HS-27A (cell line): ENCODE measurements at places on chromosomes 5 and 9.

- DNase-seq: no peak
Measured at GRCh38 chr9:70586476-70586875, 172.0 kb upstream of the KLF9 start.

- no peak for DNase-seq
Measured at GRCh38 chr5:118777189-118777736, 211.1 kb downstream of the DTWD2 start.

- DNase-seq: peak; percentile 59
Measured at GRCh38 chr9:95197692-95198271, 119.7 kb downstream of the FANCC start.

- DNase-seq: no peak
Measured at GRCh38 chr5:171484460-171484899, 65.0 kb downstream of the FGF18 start.

DNA sequence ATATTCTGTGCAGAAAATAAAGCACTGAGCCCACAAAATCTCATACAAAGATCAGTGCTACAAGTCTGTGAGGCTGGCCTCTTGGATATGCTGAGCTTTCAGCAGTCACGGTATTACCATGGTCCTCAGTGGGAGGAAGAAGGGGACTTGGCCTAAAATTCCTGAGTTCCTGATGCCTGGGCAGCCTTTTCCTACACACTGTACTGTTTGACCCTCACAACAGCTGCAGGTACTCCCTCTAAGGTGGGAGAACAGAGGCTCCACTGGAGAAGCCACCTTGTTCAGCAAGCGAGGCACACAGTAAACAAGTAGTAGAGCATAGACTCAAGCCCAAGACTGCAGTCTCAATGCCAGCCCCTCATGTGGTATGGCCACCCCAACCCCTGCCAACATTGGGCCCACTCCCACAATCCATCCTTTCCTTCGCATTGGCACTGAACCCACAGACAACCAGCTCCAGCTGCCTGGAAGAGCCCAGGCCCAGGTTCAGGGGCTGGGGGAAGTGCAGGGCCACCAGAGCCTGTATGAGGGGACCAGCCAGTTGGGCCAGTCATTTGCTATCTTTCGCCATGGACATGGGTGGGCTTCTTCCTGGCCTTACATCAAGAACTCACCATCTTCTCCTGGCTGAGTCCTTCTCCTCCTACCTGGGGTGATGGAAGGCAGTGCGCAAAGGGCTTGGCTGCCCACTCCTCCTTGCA, 14.3 kb downstream of the ACSL6 start:
- DNase-seq: no peak

DNA sequence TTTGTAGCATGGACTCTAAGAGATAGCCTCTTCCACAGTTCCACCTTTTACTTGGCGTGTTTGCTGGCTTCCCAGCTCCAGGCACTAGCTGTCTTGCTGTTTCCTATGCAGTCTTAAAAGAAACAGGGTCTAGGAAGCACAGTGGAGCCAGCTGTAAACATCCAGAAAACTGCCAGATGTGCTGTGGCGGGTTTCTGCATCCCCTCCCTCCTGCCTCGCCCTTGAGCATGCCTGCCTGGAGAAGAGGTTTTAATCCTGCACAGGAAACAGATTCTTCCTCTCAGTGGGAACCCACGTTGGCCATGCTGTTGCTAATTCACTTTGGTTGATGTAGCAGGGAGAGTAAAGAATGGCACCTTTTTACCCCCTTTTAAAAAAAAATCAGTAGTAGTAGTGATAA, 121.3 kb downstream of the RPS23 start:
- no peak for DNase-seq

DNA sequence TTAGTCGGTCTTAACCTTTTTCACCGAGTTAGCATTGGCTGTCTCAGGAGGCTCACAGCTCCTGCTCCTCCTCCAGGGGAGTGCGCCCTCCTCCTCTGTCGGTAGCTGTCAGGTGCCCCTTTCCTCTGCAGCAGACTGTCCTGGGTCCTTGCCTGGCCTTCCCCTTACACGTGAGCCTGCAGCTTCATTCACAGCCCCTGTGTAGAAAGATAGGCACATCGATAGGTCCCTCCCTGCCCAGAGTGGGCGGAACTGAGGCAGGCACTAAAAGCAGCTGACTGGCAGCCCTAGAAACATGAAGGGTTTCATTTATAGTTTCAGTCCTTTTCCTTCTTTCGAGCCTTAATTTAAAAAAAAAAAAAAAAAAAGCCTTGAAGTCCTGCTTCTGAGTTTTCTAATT, 17.2 kb downstream of the TENT4A start:
- no peak for DNase-seq

- DNase-seq: no peak
Measured at GRCh38 chr9:133708246-133709014, 29.7 kb downstream of the SARDH start.

GRCh38 chr5:126531543-126532120, 63.4 kb downstream of the ALDH7A1 start:
- DNase-seq: no peak

- no peak for DNase-seq
Measured at GRCh38 chr5:55620009-55620765, 85.4 kb upstream of the PLPP1 start.

DNA sequence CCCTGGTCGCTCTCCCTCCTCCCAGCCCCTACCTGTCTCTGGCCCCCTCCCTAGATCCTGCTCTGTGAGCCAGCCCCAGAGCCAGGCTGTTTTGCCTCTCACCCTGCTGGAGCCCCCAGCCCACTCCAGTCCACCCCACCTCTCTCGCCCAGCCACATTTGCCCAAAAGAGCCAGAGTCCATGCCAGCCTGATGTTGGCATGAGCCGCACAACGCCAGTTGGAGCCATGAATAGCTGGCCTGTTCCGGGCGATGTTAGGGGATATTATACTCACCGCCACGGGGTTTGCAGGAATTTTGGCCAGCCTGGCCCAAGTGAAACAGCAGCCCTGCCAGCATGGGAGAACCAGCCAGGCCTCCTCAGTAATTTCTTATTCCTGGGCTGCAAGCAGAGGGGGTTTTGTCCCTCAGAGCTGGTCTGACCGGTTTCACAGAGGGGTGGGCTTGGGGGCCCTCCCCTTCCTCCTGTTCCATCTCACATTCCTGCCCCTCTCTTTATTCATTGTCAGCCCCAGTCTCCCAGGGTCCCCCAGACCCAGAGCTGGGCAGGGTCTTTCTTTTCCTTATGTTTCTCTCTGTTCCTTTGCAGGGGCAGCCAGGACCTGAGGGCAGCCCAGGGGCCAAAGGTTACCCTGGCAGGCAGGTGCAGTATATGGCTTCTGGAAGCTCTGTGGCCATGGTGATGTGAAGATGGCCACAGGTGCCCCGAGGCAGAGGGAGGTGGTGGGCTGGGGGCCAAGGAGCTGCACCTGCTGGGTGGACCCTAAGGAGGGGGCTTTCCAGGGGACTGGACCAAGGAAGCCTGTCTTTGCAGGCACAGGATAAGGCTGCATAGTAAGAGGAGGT, 50.1 kb downstream of the COL27A1 start:
- no peak for DNase-seq

- no peak for DNase-seq
Measured at GRCh38 chr5:44495280-44495679, 106.1 kb upstream of the FGF10 start.

- no peak for DNase-seq
Measured at GRCh38 chr9:103319979-103320378, 324.8 kb downstream of the CYLC2 start.

DNA sequence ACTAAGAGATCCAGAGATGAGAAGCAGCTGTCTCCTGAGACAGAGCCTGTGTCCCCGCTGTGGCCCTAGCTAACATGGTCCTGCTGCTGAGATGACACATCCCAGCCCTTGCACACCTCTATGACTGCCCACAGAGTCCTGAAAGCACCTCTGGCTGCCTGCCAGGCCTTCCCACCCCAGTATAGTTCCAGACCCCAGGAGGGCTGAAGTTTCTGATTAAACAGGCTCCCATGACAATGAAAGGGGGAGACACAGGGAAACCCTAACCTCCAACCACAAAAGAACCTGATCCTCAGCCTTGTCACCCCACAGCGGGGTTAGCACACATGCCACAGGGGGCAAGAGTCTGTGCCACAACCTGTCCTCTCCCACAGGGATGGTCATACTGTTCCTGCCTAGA, 15.6 kb downstream of the CIZ1 start:
- DNase-seq: no peak

GRCh38 chr9:79633558-79633957, 61.8 kb downstream of the TLE4 start:
- DNase-seq: no peak

GRCh38 chr5:33753704-33754103, 138.1 kb downstream of the ADAMTS12 start:
- DNase-seq: no peak

DNA sequence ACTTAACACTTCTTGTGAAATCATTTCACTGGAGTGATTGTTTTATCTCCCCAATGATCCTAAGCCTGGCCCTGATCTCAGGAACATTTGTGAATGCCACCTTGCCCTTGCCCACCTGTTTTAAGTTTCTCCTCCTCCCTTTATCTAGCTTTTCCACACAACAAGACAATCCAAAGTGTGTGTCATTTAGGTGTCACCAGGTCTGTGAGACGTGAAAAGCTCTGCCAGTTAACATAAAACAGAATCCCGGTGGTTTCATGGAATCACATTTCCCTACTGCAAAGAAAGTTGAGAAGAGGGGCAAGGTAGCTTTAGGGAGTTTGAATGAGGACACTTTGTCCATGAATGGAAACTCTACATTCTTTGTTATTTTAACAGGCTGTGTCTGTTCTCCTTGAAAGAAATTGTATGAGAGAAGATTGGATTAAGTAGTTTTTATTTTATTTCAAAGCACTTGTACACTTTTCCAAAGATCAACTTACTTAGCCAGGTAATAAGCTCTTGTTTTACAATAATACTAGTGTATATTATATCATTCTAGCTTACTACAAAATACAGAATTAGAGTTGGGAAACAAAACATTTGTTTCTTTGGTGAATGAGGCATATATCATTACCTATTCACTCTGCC, 239.0 kb downstream of the ISL1 start:
- no peak for DNase-seq

DNA sequence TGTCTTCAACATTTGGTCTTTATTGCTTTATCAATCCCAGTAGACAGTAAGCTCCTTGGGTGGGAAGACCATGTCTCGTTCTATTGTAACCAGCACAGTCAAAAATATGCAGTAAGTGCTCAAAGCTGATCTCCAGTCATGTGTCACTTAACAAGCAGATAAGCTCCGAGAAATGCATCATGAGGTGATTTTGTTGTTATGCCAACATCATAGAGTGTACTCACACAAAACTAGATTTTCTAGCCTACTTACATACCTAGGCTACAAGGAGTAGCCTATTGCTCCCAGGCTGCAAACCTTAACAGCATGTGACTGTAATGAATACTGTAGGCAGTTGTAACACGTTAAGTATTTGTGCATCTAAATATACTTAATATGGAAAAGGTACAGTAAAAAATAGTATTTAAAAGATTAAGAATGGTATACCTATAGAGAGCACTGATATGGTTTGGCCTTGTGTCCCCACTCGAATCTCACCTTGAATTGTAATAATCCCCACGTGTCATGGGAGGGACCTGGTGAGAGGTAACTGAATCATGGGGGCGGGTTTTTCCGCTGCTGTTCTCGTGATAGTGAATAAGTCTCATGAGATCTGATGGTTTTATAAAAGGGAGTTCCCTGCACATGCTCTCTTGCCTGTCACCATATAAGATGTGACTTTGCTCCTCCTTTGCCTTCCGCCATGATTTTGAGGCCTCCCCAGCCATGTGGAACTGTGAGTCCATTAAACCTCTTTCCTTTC, 39.8 kb upstream of the PCSK5 start:
- no peak for DNase-seq

GRCh38 chr5:173316339-173317020, 11.7 kb downstream of the STC2 start:
- no peak for DNase-seq

DNA sequence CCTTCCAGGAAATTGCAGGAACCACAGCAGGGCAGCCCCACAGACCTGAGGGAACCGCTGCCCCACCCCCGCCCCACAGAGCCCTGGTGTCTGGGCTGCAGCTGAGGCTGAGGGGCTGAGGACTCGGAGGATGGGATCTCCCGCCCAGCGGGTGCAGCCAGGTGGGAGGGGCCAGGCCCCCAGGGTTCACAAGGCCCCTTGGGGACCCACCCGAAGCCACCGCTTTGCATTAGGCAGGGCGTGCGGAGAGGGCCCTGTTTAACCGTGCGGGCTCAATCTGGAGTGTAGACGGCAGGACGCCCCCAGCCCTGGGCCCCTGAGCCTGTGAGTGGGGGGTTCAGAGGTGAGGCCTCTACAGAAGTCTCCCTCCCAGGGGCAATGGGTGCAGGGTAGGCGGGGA, 10.8 kb downstream of the NOTCH1 start:
- DNase-seq: no peak

GRCh38 chr5:38536968-38537367, 19.5 kb downstream of the LIFR start:
- DNase-seq: no peak

GRCh38 chr9:69919461-69920061, 98.9 kb downstream of the CFAP95 start:
- no peak for DNase-seq

- no peak for DNase-seq
Measured at GRCh38 chr9:89657765-89658164, 53.0 kb downstream of the GADD45G start.

DNA sequence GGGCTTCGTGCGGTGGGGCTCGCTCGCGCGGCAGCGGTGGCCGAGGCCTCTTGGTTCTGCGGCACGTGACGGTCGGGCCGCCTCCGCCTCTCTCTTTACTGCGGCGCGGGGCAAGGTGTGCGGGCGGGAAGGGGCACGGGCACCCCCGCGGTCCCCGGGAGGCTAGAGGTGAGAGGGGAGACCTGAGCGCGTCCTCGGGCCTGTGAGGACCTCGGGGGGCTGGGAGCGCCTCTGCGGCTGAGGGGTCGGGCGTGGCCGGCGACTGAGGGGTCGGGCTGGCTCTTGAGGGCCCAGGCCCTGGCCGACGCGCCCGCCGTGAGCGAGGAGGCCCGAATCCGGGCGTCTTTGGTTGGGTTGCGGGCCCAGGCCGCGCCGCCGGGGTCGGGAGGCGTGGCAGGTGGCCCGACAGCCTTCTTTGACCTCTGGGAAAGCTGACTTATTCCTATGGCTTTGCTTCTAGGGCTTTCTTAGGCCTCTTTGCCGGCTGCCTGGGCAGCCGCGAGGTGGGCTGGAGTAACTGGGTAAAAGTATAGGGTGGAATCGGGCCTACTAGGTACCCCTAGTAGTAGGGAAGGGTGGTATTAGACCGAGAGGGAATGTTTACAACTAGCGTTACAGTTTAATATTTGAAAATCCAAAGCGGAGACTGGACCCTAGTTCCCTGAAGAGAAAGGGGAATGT, at the start of gene CANX:
Gene CANX (plus strand): TSS at position 33 of the 681 bp plus-strand sequence. CDS start 6,715 bp downstream, outside the sequence.
- DNase-seq: no peak

- no peak for DNase-seq
Measured at GRCh38 chr5:62596096-62596495, 17.5 kb downstream of the LRRC70 start.

GRCh38 chr5:65462139-65462705, 19.5 kb downstream of the ADAMTS6 start:
- DNase-seq: no peak

DNA sequence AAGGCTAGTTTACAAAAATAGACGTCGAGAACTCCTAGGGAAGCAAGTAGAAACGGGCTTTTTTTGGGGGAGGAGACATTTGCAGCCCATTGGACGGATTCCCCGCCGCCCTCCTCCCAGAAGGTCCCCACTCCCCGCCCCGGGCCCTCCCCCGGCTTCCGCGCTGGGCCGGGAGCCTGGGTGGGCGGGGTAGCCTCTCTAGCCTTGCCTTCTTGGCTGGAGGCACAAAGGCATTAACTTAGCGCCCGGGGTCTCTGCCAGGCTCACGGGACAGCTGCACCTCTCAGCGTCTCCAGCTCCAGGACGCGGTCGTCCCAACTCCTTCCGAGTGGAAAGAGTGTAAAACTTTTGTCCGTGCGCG, at the start of gene DMRTA1:
Gene DMRTA1 (plus strand): TSS at position 236 of the 361 bp plus-strand sequence. CDS start 242 bp downstream, outside the sequence.
- peak; percentile 40 for DNase-seq
